ENCODE measurements at places on chromosomes 5 and 9. TPM values are rescaled to one million over a fixed set of nuclear protein-coding genes. Genes with fewer than 3 reads are reported as not detected.
A peak's percentile ranks its signal among the peaks of the same experiment; 100 is the strongest.

DNA sequence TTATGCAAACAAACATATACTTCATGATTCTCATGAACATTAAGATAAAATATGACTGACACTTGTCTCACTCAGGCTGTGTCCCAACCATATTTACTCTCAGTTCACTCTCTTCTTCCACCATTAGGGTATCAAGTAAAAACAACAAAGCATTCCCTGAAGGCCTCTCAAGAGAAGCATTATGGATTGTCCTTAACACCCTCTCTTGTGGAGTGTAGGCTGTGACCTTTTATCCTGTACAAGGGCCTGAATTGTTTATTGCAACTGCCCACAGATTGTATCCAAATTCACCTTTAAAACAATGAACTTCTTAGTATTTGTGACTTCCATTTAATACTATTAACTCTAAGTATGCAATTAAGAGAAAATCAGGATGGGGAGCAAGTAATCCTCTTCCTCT lies 78.1 kb downstream of the RICTOR start:
- no peak for ATAC-seq

DNA sequence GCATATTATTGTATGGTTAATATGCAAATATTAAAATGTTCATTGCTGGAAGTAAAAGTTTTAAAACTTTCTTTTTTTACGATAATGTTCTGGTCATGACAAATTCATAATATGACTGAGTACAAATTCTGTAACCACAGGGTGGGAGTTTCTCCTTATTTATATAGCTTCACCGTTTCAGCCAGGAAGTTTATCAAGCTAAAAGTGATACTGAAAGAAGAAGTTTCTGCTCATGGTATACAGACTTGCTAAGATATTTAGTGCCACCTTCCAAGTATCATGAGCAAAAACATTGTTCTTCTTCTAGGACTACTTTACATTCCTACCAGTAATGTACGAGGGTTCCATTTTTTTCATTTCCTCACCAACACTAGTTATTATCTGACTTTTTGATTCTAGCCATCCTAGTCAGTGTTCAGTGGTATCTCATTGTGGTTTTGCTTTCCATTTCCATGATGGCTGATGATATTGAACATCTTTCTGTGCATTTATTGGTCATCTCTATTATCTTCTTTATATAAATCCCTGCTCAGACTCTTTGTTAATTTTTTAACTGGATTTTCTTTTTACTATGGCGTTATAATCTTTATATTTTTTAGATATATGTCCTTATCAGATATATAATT lies 94.2 kb upstream of the PRRC1 start:
- ATAC-seq: no peak

Gene SCGB3A2
- not detected for total RNA-seq

Gene AOPEP
- total RNA-seq: 13.4 TPM

DNA sequence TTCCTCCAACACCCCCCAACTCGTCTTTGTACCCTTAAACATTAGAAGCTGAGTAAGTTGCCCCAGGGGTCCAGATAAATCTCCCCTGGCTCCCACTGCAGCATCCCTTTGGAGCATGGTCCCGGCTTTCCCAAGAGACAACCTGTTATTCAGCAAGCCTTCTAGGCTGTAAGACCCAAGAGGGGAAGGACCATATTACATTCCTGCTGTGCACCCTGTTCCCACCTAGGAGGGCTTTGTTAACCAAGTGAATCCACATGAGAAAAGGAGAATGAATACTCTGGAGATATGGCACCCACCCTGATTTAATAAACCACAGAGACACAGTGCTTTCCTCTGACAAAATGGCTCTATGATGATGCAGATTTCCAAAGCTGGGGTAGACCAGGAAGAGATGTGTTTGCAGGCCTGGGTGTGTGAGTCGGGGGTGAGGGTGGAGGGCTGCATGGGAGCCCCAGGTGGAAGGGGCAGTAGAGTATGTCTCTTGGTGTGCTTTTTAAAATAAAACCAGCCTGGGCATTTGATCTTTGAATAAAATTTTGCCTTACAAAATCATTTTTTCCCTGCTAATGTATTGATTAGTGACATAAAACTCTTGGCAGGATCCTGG lies 325.2 kb downstream of the DRD1 start:
- no peak for ATAC-seq

GRCh38 chr5:142109331-142110045 lies 909 bp downstream of the NDFIP1 start:
- ATAC-seq: no peak

Gene IL9
- not detected for total RNA-seq

- ATAC-seq: no peak
Measured at GRCh38 chr9:4272126-4272525, 27.7 kb downstream of the GLIS3 start.

DNA sequence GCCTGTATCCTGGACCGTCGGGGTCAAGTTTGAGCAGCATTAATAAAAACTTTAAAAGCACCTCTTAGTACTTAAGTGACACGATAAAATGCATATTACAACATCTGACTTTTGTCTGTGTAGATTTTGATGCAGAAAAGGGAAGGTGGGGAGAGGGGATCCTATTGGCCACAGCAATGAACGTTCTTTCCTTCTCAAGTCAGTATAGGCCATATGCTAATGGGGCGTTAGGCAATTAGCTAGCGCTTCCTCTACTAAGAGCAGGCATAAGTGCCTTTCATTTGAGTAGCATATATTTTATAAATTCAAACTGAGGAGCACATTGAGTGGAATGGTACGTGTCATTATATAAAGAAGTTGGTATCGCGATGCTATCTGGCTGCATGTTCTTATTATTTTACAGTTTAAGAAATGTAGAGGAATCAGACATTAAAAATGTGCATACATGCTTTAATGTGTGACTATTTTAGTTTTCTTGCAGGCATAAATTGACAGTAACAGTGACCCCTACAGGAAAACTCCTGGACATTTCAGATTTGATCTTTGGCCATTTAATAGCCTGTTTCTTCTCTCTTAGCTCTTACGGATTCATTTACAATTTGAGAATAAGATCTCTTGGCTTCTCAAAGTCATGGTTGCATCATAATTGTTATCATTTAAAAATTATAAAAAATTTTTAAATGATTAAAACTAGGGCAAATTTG lies 1.1 kb upstream of the GNA14 start:
- ATAC-seq: no peak

DNA sequence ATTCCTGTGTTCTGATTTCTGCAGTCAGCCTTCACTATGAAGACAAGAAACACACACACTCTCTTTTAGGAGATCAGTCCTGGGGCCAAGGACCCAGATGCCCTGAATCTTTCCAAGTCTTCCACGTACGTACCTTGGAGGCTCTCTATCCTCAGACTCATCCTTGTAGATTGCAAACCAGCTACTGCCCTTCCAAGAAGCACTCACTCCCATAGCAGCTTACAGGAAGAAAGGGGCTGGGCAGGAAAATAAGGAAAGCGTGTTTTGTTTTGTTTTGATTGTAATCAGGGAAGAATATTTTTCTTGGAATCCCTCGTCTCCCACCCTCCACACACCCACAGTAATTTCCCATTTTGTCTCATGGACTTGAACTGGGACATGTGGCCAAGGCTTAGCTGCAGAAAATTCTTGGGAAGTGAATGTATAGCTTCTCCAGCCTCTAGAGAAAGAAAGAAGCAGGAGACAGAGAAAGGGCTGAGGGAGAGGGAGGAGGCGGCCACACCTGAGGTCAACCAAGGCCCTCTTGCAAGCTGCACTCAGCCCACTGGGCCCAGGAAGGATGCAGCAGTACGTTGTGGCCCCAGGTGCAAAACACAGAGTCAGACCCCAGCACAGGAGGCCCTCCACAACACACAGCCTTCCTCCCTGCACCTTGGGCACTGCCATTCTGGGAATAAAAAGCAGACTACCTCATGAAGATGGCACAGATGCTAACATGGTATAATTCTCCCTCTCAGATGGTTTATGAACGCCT lies 29.9 kb downstream of the IRX2 start:
- ATAC-seq: no peak

- no peak for ATAC-seq
Measured at GRCh38 chr9:3447143-3447542, 78.7 kb downstream of the RFX3 start.

Gene MCC
- 66.0 TPM for total RNA-seq

GRCh38 chr9:132877824-132878694 lies at the start of gene AK8:
Gene AK8, minus strand, starts transcription at chr9:132878284. Its CDS starts 29 bp downstream, at chr9:132878255.
- ATAC-seq: peak; percentile 91

Gene TRIP13
- total RNA-seq: 1.3 TPM

Gene MRPS27
- total RNA-seq: 37.5 TPM

Gene PCA3
- total RNA-seq: 5.0 TPM

DNA sequence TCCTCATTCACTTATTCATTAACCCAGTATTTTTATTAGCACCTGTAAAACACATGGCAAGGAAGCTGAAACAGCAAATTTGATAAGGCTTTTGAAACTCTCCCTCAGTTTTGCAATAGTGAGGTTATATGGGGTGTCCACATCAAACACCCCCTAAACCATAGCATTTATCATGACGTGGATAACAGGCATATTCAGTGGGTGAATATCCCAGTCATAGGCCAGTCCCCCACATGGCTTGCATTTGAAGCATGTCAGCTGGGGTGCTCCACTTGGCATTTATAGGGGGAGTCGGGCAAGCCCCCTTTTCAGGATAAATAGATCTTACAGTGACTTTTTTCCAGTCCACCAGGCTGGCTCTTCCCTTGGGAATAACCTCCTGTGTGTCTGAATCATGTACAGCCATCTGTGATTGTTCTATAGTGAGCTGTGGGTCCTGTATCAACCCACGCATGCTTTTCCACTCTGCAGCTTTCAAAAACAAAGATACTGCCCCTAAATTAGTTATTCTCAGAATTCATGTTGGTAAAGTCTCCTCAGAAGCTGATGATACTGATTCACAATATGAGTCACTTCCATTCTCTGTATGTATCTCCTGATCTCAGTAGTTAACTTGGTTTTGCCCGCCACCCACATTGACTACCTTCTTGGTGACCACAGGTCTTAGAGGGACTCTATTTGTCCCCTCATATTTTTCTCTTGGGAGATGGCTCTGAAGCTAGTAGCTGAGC lies 84.4 kb upstream of the SPIN1 start:
- ATAC-seq: no peak

- ATAC-seq: no peak
Measured at GRCh38 chr9:77729177-77729576, 81.1 kb upstream of the GNA14 start.

Gene GFI1B
- 0.43 TPM for total RNA-seq

GRCh38 chr9:12464400-12464799 lies 228.8 kb upstream of the TYRP1 start:
- no peak for ATAC-seq

Gene SLC6A19
- total RNA-seq: 0.16 TPM

DNA sequence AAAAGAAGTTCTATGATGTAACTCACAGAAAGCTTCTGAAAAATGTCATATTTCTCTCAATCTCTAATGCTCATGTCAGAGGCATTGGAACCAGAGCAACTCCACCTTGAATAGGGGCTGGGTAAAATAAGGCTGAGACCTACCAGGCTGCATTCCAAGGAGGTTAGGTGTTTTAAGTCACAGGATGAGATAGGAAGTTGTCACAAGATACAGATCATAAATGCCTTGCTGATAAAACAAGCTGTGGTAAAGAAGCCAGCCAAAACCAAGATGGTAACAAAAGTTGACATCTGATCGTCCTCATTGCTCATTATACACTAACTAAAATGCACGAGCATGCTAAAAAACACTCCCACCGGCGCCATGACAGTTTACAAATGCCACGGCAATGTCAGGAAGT lies 411.1 kb upstream of the GRIA1 start:
- no peak for ATAC-seq

Gene CXCL14
- total RNA-seq: 0.41 TPM

DNA sequence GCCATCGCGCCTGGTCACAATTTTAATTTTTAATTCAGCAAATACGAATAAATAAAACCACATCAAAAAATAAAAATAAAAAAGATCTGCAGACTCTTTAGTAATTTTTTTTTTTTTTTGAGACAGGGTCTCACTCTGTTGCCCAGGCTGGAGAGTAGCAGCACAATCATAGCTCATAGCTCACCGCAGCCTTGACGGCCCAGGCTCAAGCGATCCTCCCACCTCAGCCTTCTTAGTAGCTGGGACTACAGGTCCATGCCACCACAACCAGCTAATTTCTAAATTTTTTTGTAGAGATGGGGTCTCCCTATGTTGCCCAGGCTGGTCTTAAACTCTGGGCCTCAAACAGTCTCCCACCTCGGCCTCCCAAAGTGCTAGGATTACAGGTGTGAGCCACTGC lies 14.2 kb downstream of the NANS start:
- no peak for ATAC-seq

- ATAC-seq: no peak
Measured at GRCh38 chr5:149475777-149476176, 75.5 kb downstream of the CSNK1A1 start.

All from motor neuron (in vitro differentiated cells).